ENCODE measurements at places on chromosomes 4 and X. TPM values are rescaled to one million over a fixed set of nuclear protein-coding genes. Genes with fewer than 3 reads are reported as not detected.

CFAP47 gene
- 0.02 TPM for total RNA-seq

GLRA3 gene
- 0.01 TPM for total RNA-seq

CCDC149 gene
- 2.4 TPM for total RNA-seq

MID1 gene
- total RNA-seq: 32.2 TPM

CYP2U1 gene
- total RNA-seq: 1.3 TPM

BRS3 gene
- not detected for total RNA-seq

SYP gene
- total RNA-seq: 2.8 TPM

NSG1 gene
- 8.1 TPM for total RNA-seq
